ENCODE measurements at places on chromosomes 13 and 19.

DNA sequence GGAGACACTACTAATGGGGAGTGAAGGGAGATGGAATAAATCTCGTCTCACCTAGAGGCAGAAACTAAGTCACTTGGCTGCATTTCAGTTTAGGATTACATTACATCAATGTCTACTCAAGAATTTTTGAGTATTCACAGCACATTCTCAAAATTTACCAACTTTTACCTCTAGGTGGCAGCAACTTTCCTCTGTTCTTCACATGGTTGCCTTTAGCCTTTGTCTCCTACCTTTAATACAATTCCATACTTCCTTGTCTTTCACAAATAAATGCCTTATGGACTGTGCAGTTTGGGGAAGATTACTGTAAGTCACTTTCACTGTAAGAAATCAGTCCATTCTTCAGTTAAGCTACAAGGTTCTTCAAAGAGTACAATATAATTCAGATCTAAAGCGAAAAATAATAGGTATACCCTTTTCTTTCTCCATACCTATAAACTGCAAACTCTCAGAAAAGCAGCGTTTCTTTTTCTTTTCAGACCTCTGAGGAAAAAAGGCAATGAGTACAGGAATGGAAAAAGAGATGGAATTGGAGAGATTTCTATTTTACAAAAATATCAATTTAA lies 379.4 kb downstream of the KLF12 start:
- DNase-seq, result no peak

GRCh38 chr13:111919849-111920248 lies 147.1 kb upstream of the SOX1 start:
- no peak for DNase-seq

GRCh38 chr13:30675717-30676116 lies 58.0 kb downstream of the USPL1 start:
- no peak for DNase-seq

- no peak for DNase-seq
These were observed 37.4 kb downstream of the CEBPA start for GRCh38 chr19:33264881-33265445.

DNA sequence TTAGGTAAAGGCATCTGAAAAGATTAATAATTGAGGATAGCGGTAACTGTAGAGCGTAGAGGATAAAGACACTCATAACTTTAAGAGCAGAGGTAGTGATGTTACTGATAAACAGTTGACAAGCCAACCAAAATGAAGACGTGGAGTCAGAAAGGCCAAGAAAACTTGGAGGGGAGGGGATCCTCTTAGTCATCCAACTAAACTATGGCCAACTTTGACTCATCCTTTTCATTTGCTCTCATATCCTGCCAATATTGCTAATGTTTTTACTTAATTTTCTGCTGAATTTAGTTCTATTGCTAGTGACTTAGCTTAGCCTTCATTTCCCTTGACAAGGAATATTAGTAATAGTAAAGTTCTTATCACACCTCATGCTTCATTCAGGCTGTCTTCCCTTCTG lies 13.4 kb downstream of the ITGBL1 start:
- DNase-seq, result no peak

- no peak for DNase-seq
These were observed 7.1 kb upstream of the RBM42 start for GRCh38 chr19:35621708-35622107.

DNA sequence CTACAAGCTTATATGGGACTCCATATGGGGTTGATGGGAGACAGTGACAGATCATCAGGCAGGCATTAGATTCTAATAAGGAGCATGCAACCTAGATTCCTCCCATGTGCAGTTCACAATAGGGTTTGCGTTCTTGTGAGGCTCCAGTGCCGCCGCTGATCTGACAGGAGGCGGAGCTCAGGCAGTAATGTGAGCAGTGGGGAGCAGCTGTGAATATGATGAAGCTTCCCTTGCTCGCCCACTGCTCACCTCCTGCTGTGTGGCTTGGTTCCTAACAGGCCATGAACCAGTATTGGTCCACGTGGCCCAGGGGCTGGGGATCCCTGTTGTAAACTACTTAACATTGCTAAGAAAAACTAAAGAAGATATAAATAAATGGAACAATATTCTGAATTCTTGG lies 378.4 kb downstream of the KCNRG start:
- DNase-seq, result no peak

DNA sequence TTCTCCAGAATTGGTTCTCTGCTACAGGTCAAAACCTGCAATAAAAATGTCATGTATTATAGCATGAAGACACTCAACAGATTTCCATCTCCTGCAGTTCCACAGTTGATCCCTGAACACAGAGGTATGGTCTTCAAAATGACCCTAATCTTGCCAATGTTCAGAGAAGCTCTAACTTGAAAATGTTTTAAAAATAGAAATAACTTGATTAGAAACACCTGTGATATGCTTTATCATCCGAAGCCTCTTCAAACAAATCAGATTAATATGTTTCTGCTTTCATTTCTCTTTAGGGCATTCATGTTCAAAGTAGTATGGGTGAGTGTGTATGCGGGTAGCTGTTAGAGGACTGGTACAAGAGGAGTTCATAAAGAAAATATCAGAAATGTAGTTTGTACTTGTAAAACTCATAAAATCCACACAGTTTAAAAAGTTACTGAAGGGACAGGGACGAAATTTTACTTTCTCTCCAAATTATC lies 60.4 kb downstream of the KCNRG start:
- no peak for DNase-seq

DNA sequence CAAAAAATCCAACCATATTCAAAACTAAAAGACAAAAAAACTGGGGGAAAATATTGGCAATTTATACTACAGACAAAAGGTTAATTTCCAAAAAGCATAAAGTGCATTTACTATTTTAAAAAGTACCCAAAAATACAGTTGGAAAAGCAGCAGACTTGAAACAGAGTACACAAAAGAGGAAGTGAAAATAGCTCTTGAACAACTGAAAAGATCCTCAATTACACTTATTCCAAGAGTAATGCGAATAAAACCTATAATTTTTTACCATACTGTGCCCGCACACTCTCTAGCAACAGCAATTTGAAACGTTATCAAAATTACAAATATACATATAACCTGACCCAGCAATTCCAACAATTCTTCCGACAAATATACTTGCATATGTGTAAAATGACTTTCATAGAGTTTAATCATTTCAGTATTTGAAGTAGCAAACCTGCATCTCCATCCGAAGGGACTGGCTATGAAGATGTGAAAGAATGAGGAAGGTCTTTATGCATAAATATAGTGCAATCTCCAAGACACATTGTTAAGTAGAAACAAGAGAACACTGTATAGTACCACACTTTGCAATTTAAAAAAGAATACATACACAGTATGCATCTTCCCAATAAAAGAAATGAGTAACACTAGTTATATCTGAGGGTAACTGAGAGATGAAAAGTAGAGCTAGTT lies 25.4 kb downstream of the ALG5 start:
- DNase-seq, result no peak

GRCh38 chr13:110328573-110328972 lies 21.5 kb downstream of the COL4A2 start:
- no peak for DNase-seq

- no peak for DNase-seq
These were observed 3.1 kb downstream of the TRIR start for GRCh38 chr19:12731337-12731736.

DNA sequence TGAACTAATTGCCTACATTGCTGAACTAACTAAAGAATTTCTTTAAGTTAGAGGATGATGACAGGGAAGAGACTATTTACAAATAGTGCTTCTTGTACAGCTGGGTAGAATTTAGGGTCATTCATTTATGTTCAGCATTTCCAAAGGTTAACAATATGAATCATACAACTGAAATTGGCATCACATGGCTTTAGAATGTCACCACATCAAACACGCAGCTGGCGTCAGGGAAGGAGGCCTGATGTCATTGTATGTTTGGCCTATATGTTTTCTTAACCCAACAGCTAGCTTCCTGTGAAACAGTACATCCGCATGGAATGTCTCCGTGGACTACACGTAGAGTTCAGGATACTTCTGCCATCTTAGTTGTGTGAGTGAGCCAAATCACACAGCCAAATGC lies 99.0 kb upstream of the TNFSF11 start:
- DNase-seq, result no peak

GRCh38 chr13:34611671-34612070 lies 330.4 kb upstream of the NBEA start:
- DNase-seq, result no peak

GRCh38 chr13:99087954-99088491 lies 110.2 kb upstream of the DOCK9 start:
- DNase-seq, result peak; percentile 39

- no peak for DNase-seq
These were observed 11.9 kb downstream of the CYP4F12 start for GRCh38 chr19:15684828-15685227.

DNA sequence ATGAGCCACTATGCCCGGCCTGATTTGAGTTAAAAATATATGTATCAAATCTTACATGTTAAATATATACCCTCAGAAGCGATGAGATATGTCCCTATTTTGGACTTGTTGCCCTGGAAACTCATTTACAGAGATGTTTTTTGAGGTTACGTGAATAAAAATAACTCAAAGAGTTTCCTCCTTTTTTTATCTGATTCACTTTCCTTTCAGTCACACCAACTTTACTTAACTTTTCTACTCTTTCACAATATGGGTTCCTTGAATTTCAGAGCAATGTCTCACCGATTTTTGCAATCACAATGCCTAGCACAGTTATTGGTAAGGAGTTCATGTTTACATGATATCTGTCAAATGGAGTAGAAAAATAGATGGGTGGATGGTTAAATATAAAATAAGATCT lies 2.3 kb downstream of the OR7C2 start:
- no peak for DNase-seq

DNA sequence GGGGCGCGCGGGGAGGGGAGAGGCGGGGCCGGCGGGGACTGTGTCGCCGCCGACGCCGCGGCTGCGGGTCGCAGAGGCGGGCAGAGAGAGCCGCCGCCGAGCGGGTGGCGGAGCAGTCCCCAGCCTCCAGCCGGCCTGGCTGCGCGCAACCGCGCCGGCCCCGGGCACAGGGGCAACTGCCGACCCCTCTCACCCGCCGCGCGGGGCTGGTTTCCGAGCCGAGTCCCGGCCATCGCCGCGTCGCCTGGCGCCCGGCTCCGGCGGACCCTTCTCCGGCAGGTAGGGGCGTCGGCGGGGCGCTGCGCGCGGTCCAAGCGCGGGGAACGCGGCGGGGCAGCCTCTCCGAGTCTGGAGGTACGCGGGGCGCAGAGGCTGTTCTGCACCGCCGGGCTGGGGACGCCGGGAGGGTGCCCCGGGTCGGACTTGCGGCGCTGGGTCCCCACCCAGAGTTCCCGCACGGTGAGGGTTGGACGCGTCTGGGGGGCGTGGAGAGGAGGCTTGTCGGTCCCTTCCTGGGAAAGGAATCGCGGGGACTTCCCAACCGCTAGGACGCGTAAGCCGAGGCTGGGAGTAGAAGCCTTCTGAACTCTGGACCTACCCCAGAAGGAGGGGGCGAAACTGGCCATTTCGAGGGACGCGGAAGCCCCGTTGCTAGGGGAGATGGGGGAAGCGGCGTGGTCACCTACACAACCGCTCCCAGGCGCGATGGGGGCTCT lies 133.6 kb upstream of the MYO16 start:
- DNase-seq, result no peak
